ENCODE measurements at places on chromosomes 2 and 18.

GRCh38 chr2:101697124-101698013 is at the start of gene MAP4K4:
MAP4K4 (plus strand) TSS chr2:101697707; CDS start chr2:101698081, 374 bp downstream.
- DNase-seq: peak; percentile 69

GRCh38 chr2:55973673-55974072 is 50.1 kb upstream of the EFEMP1 start:
- no peak for DNase-seq

DNA sequence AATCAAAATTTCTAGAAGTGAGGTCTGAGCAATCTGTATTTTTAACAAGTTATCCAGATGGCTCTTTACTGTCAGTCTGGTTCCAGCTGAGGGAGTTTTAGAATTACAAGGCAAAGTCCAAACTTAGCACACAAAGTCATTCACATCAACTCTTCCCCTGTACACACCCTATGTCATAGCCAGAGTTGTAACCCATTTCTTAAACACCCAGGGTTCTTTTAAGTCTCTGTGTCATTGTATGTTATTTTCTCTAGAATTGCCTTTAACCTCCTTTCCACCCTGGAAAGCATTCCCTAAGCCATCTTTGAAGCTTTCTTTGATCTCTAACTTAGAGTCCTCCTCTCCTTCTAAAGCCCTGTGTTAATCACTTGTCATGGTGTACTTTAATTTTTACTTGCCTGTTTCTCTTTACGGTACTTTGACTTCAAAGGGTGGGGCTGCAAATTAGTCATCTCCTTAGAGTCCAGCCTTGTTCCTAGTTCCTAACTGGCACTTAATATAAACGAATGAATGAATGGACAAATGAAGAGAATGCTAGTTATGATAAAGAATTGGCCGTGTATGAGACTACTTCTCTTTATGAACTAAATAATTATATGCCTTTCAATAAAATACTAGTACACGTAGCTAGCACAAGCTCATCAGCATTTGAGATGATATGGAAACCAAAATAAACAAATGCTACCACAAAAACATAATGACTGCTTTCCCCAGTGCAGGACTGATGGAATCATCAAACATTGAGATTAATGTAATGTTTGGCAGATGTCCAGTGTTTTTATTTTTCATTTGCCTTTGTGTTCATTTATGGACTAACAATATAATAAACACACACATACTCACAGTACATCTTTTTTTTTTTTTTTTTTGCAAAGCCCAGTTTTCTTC is 11.9 kb upstream of the ACTR3 start:
- no peak for DNase-seq

- DNase-seq: no peak
Measured at GRCh38 chr2:85583667-85584353, 421 bp upstream of the VAMP5 start.

DNA sequence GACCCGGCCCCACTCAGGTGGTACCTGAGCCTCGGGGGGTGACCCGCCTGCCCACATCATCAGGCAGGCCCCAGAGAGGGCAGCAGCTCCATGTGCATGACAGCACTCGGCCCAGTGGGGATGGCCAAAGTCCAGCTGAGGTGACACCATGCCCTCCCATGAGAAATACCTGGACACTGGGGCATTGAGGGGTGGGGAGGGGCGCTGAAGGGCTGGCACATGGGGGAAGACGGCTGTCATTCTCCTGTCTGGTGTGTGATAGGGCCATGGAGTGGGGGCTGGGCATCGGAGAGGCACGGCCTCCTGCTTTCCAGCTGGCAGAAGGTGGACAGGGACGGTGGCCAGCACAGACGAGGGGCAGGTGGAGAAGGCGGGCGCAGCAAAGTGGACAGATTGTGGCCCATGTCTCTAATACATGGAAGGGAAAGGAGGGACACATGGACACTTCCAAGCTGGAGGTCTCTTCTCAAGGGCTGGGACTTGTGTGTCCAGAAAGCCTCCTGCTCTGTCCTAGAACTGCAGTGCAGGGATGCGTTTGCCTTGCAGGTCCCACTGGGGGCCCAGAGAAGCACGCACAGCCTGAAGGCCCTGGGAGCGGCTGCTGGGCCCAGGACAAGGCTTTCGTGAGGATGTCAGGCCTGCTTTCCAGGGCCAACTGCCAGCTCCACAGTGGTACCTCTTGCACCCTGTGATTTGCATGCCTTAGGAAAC is 302.2 kb downstream of the NDUFA10 start:
- no peak for DNase-seq

DNA sequence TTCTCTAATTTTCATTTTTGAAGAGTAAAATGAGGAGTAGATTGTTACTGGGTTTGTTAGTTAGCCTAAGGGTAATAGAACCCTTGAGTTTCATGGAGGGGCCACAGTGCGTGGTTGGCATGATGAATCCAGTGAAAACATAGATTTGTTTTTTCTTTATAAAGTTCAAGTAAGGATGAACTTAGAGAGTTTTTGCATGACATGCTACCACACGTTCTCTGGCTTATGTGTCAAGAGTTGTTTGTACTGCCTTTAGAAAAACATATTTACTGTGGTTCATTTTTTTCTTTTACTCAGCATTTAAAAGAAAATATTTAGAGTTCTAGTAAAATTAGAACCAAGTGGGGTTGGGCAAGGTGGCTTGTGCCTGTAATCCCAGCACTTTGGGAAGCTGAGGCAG is 21.8 kb downstream of the RBM44 start:
- no peak for DNase-seq

GRCh38 chr2:184326066-184326465 is 272.3 kb upstream of the ZNF804A start:
- DNase-seq: no peak

DNA sequence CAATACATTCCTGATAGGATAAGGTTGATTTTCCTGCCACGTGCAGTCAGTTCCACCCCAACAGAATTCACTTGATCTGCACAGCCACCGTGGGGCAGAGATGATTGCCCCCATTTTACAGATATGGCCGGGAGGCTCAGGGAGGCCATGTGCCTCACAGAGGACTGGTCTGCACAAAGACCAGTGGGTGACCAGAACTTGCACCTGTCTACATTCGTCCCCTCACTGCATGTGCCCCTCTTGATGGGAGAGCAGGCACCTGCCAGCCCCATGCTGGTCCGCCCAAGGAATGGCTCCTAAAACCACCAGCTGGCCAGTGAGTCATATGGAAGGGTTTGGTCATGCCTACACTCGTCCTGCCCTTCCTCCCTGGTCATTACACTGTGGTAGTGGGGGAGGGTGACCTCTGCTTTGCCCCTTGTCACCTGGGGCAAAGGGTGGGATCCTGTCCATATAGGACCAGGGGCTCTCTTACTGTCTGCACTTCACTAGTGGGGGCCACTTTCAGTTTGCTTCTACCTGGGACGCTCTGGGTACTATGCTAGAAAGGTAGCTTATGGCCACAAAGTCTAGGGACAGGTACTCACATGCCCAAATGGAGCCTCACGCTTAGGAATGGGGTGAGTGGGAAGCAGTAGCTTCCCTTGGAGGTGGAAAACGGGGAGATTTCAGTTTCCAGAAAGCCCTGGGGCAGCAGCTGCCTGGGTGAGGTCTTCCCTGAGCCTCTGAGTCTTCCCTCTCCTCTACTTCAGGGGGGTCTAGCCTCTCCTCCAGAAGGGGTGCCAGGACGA is 14.7 kb downstream of the RRM2 start:
- DNase-seq: no peak

DNA sequence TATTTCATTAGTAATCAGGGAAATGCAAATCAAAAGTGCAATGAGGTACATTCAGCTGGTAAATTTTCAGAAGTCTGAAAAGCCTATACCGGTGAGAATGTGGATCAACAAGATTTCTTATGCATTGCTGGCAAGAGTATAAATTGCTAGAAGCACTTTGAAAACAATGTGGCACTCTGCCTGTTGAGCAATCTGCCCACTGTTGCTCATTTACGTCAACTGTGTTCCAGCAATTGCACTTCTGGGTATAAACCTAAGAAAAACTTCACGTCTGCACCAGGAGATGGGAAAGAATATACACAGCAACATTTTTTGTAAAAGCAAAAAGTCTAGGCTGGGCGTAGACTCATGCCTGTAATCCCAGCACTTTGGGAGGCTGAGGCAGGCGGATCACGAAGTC is 40.8 kb downstream of the MTERF4 start:
- no peak for DNase-seq

- no peak for DNase-seq
Measured at GRCh38 chr2:63242747-63243146, 192.1 kb downstream of the OTX1 start.

DNA sequence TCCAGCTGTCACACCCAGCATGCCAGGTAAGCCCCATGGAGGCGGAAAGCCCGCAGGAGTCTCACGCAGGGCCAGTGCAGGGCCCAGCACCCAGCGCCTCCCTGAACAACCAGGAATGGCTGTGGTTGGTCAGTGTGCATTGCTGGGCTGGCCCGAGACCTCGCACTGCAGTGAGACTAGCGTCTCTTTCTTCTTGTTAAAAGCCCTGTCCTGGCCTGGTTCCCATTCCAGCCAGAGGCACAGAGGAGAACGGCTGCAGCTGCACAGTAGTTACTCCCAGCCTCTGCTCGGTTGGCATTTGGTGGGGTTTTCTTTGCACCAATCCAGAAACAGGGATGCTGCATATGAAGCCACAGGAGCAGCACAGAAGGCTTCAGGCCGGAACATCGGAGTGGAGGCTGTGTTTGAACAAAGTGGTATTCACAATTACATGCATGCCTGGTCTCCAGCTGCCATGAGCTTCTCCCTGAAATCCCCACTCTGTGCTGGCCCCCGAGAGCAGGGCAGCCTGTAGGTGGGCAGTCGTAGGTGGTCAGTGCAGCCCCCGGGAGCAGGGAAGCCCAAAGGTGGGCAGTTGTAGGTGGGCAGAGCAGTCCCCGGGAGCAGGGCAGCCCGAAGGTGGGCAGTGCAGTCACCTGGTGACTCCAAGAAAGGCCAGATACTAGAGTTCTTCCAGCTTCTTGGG is 163.7 kb upstream of the PXDN start:
- DNase-seq: no peak

GRCh38 chr2:147382322-147382948 is 462.4 kb upstream of the ACVR2A start:
- DNase-seq: no peak

- no peak for DNase-seq
Measured at GRCh38 chr2:20456636-20457426, 10.0 kb downstream of the RHOB start.

DNA sequence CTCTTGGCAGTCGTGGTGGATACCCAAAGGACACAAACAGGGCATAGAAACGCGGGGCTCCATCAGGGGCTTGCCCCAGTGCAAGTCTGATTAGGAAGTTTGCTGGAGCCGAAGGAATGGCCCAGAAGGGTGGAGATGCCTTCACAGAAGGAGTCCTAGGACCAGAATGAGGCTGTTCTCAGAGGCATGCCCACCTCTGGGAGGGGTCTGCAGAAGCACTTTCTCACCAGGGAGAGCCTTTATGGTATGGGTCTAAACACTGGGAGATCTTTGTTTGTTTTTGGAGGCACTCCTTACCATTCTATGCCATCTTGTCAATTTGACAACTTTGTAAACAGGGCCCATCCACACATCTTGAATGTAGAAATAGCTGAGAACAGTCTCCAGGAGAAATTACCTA is 75.0 kb downstream of the CRIM1 start:
- DNase-seq: no peak

GRCh38 chr2:48306409-48307284 is 223.3 kb upstream of the STON1 start:
- DNase-seq: no peak

GRCh38 chr2:220076734-220077133 is 449.3 kb downstream of the SLC4A3 start:
- DNase-seq: no peak

DNA sequence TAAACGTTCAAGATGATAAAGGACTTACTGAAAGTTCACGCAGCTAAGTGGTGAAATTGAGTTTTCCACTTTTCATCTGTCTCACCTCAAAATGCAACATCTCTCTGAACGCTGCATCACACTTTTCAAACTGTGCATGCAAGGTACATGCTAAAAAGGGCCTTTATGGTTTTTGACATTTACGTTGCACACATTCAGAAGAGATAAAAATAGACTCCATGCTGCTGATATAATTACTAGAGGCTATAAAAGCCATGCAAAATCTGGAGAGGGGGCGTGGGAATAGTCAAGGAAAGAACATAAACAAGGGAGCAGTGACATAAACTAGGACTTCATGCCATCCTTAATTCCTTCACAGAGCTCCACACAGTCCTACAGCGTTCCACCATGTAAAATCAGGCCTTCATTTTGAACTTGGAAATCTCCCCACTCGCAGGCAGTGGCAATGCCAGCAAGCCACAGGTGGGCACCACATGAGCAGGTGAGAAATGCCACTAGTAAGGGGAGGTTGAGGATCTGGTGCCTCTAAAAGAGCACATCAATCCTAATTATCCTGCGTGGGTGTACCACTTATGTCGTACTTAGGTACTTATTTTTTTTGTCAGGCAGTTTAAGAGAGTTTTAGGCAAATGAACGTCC is 71.4 kb downstream of the ZEB2 start:
- DNase-seq: no peak

GRCh38 chr18:75124551-75124950 is 84.4 kb downstream of the PTGR3 start:
- DNase-seq: no peak

DNA sequence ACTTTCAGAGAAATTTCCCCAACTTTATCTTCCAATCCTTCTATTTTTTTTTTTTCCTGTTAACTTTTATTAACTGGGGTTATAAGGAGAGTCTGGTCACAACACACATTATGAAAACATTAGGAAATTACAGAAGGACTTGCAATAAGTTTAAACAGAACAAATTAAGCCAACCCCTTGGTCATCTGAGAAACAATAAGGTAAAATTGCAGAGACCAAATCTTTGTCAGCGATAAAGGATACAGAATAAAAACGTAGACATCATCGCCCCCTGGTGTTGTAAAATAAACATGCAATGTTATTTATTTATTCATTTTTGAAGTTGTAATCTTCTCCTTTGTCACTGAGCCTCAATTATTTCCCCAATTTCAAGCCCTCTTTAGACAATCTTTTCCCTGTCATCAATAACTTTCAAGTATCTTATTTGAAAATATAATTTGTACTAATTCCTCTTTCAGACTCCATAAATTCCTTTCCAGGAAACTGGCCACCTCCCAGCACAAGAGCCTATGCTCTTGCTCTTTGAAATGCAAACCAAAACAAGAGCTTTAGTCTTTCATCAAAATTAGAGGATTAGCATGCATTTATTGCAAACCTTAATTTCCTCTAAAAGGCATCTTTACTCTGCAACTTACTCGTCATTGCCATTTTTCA is 19.5 kb downstream of the G6PC2 start:
- DNase-seq: no peak

- no peak for DNase-seq
Measured at GRCh38 chr18:54080858-54081257, 143.6 kb downstream of the MBD2 start.

DNA sequence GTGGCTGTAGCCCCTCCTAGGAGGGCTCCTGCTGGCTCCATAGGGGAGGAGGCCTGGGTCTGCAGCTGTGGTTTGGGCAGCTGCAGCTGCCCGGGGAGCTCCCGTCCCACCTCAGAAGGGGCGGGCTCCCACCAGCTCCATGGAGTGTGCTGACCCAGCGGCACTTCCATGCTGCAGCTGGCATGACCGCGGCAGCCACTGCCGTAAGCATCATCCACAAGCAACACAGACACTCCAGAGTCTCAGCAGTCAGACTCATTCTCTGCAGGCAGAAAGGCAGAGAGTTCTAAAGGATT is 660.1 kb upstream of the RAB6C start:
- no peak for DNase-seq

GRCh38 chr2:218961229-218961628 is 1.8 kb downstream of the CDK5R2 start:
- DNase-seq: no peak

GRCh38 chr2:114185501-114185900 is 256.9 kb upstream of the DPP10 start:
- DNase-seq: no peak

Measured in effector CD4-positive, alpha-beta T cell (primary cell).